ENCODE measurements at places on chromosomes 11 and 22.
A peak's percentile ranks its signal among the peaks of the same experiment; 100 is the strongest.

DNA sequence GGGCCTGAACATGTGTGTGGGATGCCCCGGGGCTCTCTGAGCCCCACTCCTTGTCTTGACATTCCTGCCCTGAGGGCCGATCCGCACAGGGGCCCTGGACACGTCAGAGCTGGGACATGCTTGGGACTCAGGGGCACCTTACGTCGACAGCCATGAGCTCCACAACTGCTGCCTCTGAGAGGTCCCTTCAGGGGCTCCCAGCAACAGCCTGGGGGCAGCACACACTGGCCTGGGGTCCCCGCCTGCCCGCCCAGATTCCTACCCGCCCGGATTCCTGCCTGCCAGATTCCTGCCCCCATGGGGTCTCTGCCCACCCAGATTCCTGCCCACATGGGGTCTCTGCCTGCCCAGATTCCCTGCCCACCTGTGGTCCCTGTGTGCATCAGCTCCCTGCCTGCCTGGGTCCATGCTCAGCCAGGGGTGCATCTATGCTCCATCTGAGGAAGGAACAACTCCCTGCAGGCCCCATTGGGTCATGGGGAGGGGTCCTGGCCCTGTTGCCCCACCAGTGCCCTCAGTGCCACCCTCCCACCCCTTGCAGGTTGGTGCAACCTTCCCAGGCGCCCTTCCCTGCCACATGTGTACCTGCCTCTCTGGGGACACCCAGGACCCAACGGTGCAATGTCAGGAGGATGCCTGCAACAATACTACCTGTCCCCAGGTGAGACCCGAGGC lies 35.7 kb downstream of the MUC5B start:
- no peak for DNase-seq

DNA sequence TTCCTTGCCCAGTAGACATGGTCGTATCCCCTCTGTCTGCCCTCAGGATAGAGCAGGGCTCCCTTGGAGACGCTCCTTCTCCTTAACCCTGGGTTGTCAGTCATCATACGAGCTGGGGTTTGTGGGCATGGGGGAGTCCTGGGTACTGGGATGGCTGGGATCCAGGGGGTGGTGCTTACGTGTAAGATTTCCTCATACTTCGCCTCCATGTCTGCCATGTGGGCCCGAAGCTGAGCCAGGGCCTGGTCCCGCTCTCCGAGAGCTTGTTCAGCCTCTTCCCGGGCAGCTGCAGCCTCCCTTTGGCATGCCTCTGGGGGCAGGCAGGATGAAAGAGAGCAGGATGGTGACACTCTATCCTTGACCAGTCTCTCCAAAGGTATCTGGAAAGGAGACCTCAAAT lies 5.3 kb downstream of the NHERF4 start:
- DNase-seq = no peak

DNA sequence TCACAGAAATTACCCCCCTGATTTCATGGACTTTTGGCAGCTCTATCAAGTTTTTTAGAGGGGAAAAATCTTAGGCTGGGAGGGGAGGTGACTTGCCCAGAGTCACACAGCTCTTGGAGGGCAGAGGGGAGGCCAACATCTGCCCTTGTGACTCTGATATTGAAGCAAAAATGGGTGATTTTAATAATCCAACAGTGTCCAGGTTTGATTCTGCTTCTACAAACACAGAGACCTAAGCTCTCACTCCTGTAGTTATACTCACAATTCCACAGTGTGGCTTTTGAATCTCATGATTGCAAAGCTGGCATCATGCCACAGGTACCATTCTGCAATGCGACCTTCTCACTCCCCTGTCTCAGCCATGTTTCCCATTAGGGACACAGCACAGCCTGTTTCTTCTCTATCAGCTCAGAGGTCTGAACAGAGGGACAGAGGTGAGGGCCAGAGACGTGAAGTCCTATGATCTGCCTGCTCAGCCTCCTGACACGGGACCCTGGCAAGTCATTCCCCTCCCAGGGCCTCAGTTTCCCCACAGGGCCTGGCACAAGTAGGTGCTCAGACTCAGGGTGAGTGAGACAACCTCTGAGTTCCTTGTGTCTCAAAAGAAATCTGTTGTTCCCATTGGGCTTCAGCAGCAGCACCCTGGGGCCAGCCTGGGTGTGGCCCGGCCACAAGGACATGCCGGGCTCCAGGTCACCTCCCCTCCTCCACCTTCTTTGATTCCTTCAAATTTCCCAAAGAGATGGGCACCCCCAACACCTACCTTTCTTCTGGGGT lies 766 bp downstream of the APOL2 start:
- DNase-seq = peak; percentile 15

DNA sequence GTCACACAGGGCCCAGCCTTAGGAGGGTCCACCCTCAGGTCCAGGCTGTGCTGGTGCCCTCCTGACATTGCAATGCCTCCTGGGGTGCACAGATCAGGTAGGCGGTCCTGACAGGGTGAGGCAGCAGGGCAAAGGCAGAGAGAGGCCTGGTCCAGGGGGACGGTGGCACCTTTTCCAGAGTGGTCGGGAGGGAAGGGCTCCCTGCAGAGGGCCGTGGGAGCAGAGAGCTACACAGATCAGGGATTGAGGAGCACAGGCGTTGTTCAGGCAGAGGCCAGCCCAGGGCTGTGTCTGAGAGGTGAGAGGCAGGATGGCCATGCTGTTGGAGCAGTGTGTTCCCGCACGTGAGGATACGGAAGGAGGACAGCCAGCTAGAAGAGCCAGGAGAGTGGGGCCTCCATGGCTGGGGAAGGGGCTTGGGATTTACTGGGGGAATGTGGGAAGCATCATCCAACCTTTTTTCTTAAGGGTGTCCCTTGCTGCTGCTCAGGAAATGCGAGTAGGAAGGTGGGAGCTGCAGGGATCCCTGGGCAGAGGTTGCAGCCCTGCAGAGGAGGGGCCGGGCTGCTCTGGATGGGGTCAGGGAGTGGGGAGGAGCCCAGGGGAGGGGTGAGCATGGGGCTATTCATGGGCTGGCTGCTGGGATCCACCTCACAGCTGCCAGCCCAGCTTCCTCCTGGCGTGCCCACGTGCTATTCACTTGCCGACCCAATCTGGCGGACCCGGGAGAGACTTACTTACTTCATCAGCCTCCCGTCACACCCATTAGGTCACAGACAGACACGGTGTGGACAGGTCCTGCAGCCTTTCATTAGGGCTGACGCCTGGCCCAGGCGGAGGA lies 1516.4 kb downstream of the TBC1D22A start:
- no peak for DNase-seq

- DNase-seq = no peak
Measured at GRCh38 chr11:130411223-130411622, 17.2 kb downstream of the ADAMTS8 start.

- no peak for DNase-seq
Measured at GRCh38 chr11:113574586-113574985, 99.4 kb upstream of the DRD2 start.
